Activated CD4-positive, alpha-beta memory T cell treated with anti-CD3 and anti-CD28 coated beads, Interleukin-2, amount 10 ng/mL, durations not matched to agents 7 days and 5 days (primary cell): ENCODE measurements at places on chromosomes 16 and 17.
A peak's percentile ranks its signal among the peaks of the same experiment; 100 is the strongest.

GRCh38 chr16:81029930-81030604 is 5.6 kb upstream of the ATMIN start:
- no peak for DNase-seq

DNA sequence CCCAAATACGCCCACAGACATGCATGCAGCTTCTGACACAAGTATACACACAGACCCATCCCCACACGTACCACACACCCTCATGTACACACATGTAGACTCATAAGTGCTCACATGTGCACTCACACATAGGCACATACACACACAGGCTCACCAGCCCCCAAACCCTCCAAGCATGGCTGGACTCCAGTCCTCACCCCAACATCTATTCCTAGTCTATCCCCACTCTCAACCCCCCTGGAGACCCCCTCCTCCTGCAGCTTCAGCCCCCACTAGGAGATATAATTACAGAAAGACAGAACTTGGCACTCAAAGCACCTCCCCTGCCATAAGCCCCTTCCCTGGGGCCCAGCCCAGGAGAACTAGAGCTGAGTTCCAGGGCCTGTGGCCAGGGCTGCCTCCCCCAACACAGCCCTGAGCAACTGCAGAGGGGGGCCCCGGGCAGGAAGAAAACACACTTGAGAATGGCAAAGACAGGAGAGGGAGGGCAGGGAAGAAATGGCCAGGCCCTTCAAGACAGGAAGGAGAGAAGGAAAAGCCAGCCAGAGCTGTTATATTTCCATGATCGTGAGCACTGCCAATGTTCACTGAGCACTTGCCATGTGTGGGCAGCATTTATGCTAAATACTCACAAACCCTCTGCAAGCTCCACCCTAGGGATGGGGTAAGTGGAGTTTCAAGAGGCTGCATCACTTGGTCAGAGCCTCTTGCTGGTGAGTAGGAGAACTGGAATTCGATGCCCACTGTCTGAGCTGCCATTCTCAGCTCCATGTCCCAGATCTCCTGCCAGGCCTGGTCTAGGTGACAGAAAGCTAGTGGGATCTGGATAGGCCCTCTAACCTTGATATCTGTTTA is 224.5 kb downstream of the ZNF423 start:
- no peak for DNase-seq

- peak; percentile 15 for DNase-seq
Observed at GRCh38 chr17:83025636-83026280, 53.7 kb upstream of the METRNL start.

- peak; percentile 87 for DNase-seq
Observed at GRCh38 chr17:31508288-31509094, 117.0 kb downstream of the RAB11FIP4 start.

DNA sequence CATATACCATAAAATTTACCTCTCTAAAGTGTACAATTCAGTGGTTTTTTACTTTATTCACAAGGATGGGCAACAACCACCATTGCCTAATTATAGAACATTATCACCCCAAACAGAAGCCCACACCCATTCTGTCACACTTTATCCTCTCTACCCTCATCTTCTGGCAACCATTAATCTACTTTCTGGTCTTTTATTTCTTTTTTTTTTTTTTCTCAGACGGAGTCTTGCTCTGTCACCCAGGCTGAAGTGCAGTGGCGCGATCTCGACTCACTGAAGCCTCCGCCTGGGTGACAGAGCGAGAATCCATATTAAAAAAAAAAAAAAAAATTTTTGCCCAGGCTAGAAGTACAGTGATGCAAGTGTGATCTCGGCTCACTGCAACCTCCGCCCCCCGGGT is 90.7 kb upstream of the CLEC18B start:
- no peak for DNase-seq

GRCh38 chr17:10261098-10261497 is 62.7 kb upstream of the GAS7 start:
- DNase-seq = no peak

DNA sequence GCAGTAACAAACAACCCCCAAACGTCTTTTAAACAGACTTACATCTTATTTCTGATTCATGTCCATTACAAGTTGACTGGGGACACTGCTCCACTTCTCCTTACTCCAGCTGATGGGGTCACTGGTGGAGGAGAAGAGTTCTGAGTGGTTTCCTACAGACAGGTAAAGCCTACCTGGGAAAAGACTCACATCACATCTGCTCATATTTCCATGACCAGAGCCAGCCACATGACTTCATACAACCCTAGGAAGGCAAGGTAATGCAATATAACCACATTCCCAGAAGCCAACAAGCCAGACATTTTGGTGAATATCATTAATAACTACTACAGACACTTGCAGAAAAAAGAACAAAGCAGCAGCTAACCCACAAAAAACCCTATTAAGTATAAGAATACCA is 90.5 kb upstream of the IRX6 start:
- DNase-seq = no peak

GRCh38 chr17:81908793-81909192 is 2.4 kb downstream of the PCYT2 start:
- DNase-seq = no peak

DNA sequence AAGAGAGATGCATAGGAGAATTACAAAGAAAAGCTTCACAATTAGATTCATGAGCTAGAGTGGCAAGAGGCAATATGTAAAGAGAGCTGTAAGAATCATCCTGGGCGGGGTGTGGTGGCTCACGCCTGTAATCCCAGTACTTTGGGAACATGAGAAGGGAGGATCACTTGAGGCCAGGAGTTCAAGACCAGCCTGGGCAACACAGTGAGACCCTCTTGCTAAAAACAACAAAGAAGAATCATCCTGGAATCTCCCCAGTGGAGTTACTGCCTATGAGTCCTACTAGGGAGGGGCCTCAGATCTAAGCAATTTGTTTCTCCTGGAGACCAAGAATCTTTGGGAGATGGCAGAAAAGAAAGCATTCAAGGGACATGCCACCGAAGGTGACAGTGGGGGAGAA is 119.1 kb downstream of the HIC1 start:
- DNase-seq = no peak

GRCh38 chr16:4113358-4114256 is 2.6 kb downstream of the ADCY9 start:
- DNase-seq = no peak

- DNase-seq = no peak
Observed at GRCh38 chr16:8885674-8886592, 3.8 kb downstream of the LITAFD start.

DNA sequence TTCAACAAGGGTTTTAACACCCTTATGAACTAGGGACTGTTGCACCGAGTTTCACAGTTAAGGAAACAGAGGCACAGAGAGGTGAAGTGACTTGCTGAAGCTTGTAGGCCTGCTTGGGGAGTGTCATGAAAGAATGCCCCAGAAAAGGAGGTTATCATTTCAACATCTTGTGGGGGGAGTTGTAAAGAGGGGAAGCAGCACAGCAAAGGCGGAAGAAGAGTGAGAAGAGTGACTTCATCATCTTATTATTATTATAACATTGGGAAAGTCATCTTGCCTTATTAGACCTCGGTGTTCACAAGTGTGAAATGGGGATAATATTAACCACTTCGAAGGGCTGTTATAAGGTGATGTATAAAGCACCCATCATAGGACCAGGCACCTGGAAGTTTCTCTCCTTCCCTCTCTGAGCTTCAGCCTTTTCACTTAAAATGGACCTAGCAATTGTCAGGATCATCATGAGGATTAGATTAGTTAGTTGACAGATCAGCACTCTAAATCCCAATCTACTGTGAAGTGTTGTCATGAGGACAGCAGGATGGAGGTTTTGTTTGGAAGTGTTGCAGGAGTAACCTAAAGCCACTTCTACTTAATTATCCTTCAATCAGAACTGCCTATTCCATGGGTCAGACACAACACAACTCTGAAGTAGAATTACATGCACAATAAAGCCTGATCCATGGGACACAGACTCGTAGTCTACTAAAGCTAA is 2.3 kb downstream of the CCL4 start:
- no peak for DNase-seq

- peak; percentile 15 for DNase-seq
Observed at GRCh38 chr16:50315346-50315997, 49.1 kb downstream of the ADCY7 start.

DNA sequence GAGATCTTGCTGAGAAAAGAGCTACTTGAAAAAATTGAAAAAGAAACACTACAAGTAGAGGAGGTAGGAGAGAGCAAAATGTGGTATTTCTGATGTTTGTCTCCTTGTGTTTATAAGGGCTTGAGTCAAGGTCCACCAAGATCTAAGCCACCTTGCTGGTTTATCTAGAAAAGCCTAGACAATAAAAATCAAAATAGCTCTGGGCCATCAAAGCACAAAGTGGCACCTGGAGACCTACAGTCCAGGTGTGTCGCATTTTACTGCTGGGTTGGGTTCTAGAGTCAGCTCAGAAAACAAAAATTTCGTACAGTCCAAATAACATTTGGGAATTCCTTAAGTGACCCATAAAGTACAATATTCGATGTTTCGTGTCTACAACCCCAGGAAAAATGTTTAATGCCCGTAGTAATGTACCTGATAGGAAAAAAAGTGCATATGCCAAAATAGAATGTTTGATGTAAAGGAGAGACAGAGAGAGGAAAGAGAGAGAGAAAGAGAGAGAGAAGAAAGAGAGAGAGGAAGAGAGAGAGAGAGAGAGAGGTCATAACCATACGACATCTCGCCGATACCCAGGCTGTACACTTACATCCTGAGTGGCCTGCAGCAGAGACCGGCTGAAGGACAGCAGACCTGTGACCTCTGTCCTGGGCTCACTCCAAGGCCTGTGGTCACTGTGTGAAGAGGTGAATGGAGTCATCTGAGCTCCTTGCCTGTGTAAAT is 27.1 kb downstream of the PRSS54 start:
- DNase-seq = no peak

DNA sequence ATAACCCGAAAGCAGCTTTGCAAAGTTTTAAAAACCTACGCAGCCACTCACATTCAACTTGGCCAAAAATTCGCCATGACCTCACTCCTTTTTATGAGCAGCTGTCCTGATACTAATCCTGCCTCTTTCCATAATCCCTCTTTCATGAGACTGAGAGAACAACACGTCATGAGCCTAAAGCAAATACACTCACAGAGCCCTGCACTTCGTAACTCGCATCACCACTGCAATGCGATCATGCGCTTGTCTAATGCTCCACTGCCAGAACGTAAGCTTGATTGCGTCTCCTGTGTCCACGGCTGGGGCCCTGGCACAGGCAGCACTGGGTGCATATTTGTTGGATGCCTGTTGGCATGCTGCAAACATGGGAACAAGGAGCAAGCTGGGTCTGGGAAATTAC is 36.2 kb downstream of the CDRT4 start:
- DNase-seq = no peak

- no peak for DNase-seq
Observed at GRCh38 chr16:72467157-72467759, 295.3 kb upstream of the PMFBP1 start.

GRCh38 chr16:72430121-72430520 is 258.2 kb upstream of the PMFBP1 start:
- DNase-seq = no peak

DNA sequence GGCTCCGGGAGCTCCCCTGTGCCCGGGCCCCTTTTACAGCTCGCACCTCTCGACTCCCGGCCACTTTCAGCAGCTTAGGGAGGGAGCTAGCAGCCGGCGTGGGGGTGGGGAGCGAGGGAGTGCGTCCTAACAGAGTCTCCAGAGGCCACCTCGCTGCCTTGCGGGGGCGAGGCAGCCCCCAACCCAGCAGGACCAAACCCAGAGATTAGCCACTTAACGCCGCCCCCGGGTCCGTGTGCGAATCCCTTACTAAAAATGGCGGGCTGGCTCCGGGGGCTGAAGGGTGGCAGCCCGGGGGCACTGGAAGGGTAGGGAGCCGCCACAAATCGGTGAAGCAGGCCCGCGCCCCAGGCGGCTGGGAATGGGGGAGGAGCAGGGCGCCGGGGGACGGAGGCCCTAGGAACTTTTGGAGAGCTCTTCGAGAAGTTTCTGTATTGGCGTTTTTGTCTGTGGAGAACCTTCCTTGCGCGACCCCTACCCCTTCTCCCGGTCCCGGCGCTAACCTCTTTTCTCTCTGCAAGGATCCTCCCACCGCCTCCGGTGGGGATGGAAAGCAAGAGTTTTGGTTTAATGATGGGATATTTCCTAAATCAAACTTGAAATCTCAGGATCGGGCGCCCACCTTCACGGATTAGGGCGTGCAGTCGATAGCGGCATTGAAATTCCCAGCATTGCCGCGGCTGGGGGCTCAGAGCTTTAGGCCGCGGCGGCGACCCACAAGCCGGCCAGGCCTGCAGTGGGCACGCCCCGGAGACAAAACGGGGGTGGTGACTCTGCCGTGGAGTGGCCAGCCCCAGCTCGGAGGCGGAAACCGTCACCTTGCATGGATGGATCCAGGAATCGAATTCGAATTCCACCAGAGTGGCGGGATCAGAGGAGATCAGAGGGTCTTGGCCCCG is 793 bp upstream of the IRX3 start:
- no peak for DNase-seq

GRCh38 chr16:12050361-12050760 is 73.8 kb downstream of the SNX29 start:
- DNase-seq = no peak

DNA sequence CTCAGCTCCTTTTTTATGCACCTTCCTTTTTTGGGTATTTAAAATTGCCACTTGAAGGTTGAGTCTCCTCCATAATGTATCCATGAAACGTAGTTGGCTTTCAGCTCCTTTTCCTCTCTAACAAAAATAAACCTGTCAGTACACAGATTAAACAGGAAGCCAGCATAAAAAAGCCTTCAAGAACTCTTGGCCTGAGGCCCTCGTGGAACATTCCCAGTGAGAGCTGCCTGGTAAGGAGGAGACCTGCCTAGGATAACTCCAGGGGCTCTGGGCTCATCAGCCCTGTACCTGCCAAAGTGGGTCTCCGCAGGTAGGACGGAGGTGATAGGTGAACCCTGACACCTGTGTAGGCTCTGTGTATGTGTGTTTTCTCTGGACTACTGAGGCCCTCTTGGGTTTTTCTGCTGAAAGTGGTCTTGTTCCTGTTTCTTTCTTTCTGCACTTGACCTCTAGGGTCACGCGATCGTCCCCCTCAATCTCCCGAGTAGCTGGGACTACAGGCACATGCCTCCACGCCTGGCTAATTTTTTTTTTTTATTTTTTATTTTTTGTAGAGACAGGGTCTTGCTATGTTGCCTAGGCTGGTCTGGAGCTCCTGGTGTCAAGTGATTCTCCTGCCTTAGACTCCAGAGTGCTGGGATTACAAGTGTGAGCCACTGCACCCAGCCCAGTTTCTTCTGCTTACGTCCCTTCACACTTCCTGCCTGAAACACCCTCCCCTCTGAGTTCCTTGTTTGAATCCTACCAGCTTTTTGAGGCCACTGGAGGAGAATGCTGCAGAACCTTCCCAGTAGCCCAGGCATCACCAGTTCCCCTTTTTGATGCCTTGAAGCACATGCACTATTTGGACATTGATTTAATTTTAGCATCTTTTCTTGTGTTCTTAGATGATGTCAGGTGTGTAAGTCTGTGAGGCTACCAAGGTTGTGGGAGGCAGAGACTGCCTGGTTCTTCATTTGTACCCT is 9.8 kb downstream of the PGS1 start:
- DNase-seq = no peak
